HT-29 (cell line): ENCODE measurements at places on chromosomes 2 and 18. TPM values are rescaled to one million over a fixed set of nuclear protein-coding genes. Genes with fewer than 3 reads are reported as not detected.

DNA sequence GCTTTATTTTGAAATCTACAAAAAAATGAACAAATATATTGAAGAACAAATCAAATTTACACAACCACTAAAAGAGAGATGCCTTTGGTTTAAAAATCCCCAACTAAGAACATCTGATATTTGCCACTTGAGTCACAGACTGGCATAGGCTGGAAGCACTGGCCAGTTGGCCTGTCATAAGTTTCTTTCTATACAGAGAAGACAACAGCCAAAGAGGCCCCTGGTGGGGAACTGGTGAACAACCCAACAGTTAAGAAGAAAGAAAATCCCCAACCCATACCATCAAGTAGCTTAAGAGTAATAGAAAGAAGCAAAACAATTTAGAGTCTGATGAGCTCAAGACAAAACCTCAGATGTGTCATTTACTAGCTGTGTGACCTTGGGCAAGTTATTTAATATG is 45.5 kb downstream of the OSR1 start:
- DNase-seq = peak; percentile 71

- no peak for DNase-seq
Measured at GRCh38 chr2:207503234-207503633, 26.5 kb upstream of the CREB1 start.

GRCh38 chr2:216341121-216341520 is 31.2 kb downstream of the MARCHF4 start:
- no peak for DNase-seq

- peak; percentile 33 for DNase-seq
Measured at GRCh38 chr2:25252291-25253152, 84.1 kb upstream of the POMC start.

The COL5A2 gene
- 0.21 TPM in 1 of 2 replicates, not detected in the other for total RNA-seq

DNA sequence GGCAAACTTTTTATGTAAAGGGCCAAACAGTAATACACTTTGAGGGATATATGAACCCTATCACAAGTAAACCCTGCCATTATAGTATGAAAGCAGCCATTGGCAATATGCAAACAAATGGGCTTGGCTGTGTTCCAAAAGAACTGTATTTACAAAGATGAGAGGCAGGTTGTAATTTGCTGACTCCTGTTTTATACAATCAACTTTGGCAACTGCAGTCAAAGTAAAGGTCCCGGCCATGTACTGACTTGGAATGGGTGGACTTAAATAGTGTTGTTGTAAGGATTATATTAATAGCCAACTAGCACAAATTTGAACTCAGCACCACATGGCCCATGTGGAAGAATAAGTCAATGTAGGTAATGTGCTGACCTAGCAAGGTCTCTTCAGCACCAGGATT is 223.4 kb downstream of the WDPCP start:
- DNase-seq = no peak

GRCh38 chr2:85753035-85753524 is 711 bp upstream of the ATOH8 start:
- DNase-seq = no peak

- DNase-seq = no peak
Measured at GRCh38 chr2:186848873-186849578, at the start of gene ZSWIM2. Gene ZSWIM2 (minus strand): TSS chr2:186849170. CDS start chr2:186849130, 40 bp downstream.

DNA sequence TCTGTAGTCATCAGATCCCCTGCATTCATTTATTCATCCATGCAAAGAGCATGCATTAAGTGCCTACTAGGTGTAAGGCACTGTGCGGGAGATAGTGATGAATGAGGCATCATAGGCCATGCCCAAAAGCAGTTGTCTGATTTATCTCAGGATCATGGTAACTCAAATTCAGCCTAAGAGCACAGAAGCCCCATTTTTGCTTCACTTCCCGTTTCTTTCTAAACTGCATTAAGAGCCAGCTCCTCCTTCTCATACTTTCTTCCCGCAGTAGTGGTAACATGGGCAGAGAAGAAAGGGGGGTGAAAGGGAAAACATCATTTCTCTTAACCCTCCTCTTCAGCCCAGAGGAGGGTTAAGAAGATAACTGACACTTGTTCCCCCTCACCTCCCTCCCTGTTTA is 2.9 kb downstream of the GPR45 start:
- no peak for DNase-seq

GRCh38 chr2:145028101-145028920 is 508.4 kb upstream of the ZEB2 start:
- DNase-seq = no peak

DNA sequence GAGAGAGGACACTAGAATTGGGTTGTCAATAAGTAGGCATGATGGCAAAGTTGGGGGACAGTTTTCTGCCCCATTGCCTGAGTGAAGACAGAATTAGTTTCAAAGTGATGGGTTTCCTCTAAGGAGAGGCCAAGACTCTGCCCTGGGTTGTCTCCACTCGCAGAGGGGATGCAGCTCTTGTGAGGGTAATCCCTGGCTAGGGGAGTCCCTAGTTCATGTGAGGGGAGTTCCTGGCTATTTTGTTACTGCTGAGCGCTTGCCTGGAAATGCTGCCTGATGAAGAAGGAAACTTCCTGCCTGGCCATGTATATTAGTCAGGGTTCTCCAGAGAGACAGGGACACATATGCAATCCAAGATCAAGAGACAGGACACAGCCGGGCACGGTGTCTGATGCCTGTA is 501.5 kb downstream of the BCL11A start:
- no peak for DNase-seq

DNA sequence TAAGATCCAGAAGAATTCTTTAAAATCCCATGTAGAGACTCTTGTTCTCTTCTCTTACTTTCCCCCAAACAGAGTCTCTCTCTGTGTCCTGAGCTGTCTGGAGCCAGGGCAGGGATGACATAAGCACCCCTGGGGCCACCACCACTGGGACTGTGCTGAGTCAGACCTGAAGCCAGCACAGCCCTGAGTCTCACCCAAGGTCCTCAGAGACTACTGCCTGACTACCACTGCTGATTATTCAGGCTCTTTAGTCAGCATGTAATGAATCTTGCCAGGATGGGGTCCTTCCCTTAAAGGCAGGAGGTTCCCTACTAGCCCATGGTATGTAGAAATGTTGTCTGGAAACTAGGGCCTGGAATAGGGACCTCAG is 34.9 kb upstream of the DYNC1I2 start:
- no peak for DNase-seq

- DNase-seq = no peak
Measured at GRCh38 chr2:29518010-29518409, 402.8 kb downstream of the CLIP4 start.

- no peak for DNase-seq
Measured at GRCh38 chr2:37721201-37721560, 49.7 kb upstream of the CDC42EP3 start.

The FER1L5 gene
- 0.05 TPM in 1 of 2 replicates, not detected in the other for total RNA-seq

The HRH4 gene
- total RNA-seq = not detected in 2 replicates

DNA sequence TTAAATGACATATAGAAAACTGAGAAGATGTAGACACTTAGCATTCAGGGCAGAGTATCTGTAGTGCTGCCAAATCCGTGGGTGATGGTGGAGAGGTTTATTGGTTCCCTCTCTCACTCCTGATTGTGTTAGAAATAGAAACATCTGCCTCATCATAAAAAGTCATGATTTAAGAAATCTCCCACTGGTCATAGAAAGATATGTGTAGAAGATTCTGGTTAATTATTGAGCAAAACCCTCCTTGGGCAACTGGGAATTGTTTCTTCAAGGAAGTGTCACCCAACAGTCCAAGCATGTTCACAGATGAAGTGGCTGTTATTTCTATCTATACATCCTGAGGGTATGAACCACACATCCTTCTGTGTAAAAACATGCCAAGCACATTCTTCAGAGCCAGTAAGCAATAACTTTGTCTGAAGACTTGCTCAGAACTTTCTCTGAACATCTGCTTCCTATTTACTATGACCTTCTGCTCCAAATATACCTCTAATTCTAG is 33.6 kb upstream of the CHRNA1 start:
- DNase-seq = no peak

The ALLC gene
- total RNA-seq = not detected in 2 replicates

The HNMT gene
- 18.8 and 27.2 TPM in 2 replicates for total RNA-seq

- no peak for DNase-seq
Measured at GRCh38 chr2:74700643-74701372, 46.8 kb downstream of the SEMA4F start.

The NEUROD1 gene
- not detected in 2 replicates for total RNA-seq

DNA sequence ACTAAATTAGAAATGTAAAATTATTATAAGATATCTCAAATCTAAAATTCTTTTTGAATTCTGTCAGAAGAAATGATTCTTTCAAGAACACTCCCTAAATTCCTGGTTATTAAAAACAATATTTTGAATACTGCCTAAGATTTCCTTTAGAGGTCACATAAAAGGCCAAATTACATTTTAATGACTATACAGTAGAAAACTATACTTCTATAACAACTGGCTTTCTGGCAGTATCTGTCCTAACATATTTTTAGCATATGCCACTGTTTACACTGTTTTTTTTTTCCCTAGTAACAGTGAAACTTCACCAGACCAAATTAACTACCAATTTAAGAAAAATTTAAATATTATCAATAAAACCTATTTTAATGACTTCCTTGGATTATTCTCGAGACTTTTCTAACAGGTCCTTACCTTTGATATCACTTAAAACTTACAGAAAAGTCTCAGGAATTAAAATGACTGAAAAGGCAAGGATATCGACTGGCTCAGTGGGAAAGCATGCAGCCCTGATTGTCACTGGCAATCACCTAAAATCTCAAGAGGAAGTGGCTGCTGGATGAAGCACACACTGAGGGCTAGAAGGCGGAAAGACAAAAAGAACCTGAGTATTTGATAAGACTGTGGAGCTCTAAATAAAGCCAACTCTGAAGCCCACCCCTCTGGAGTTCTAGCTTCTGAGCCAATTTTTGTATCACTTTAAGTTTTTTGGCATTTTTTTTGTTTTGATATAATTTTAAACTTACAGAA is 59.6 kb downstream of the SPIRE1 start:
- no peak for DNase-seq

DNA sequence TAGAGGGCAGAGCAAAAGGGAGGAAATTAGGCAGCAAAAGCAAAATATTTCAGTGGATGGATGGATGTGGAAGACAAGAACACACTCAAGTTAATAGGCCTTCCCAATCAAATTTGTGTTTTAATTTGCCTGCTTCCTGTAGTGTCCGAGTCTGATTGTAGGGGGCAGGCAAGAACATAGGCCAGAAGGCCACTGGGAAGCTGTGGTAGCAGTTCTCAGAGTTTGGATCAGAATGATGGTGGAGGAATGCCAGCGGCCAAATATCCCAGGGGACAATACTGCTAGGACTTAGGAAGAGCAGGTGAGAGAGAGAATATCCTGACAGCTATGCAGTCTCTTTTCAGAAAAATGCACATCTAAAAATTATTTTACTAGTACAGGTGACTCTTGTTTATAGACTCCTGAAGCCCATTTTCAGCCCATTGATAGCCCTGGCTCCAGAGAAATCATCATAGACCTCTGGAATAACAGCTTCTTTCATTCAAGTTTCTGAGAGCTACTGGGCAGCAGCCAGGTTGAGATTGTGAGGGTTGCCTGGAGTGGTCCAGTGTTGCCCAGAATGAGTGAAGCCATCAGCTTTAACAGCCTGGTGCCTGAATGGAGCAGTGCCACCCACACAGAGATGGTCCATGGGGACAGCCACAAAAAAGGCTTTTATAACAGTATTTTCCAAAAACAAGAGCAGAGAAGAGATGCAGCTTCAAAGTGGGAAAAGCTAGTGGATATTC is 19.1 kb upstream of the SERPINE2 start:
- DNase-seq = no peak

The IL1A gene
- total RNA-seq = not detected in 2 replicates

The CTAGE1 gene
- total RNA-seq = not detected in 2 replicates

The FSIP2 gene
- 0.05 and 0.21 TPM in 2 replicates for total RNA-seq

The NT5C1B gene
- total RNA-seq = not detected in 2 replicates

DNA sequence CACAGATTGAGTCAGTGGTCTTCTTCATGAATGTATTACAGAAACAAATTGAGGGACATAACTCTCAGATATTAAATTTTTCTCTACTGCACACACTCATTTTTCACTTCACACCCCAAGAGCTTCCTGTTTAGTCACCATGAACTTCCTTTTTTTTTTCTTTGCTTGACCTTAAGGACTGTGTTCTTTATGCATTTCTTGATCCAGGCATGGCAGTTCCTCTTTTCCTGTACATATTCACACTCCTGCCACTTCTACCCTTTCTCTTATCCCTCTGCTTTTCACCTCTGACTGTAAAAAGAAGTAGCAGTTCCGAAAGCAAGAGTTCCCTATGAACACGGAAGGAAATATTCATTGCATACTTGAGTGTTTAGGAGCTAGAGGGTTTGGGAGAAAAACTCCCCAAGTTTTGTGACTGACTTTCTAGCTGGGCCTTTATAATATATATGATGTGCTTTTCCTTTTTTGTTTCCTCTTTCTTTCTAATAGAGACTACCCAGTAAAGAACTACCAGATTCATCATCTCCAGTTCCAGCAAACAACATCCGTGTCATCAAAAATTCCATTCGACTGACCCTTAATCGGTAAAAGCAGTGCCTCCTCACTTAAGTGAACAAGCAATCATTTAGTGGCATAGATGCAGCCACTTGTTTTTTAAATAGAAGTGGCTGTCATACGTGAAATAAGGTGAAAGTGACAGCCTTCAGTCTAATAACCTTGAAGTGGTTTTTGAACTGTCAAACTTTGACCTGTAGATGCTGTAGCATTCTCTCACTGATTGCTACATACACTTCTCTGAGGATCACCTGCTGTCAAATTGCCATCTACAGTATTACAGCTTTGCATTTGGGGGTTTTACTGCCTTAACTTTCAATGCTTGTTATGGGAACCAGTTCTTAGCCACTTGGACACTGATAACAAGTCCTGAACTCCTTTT is 40.8 kb downstream of the PAPOLG start:
- DNase-seq = no peak

GRCh38 chr2:195122653-195123052 is 534.4 kb upstream of the SLC39A10 start:
- no peak for DNase-seq

- no peak for DNase-seq
Measured at GRCh38 chr2:69580486-69580885, 63.1 kb downstream of the AAK1 start.

The C18orf32 gene
- total RNA-seq = 7.1 and 9.8 TPM in 2 replicates

DNA sequence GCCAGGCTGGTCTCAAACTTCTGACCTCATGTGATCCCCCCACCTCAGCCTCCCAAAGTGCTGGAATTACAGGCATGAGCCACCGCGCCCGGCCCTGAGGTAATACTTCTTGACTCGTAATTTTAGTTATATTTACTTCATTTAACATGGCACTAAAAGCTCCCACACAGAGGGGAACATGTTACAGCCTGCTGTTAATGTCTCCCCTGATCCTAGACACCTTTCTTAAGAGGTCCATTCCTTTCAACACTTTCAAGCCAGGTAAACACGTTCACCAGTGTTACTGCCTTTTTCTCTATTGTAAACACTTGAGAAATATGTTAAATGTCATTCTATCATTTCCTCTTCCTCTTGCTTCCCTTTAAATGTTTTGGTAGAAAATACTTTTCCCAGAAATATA is 161.4 kb downstream of the METTL4 start:
- peak; percentile 52 for DNase-seq

GRCh38 chr2:67851016-67851415 is 211.8 kb downstream of the C1D start:
- DNase-seq = no peak
